Stimulated activated CD4-positive, alpha-beta T cell treated with anti-CD3 and anti-CD28 coated beads, Interleukin-4, amount 100 ng/mL, for 48 hours (primary cell): ENCODE measurements at places on chromosomes 2 and 18.

GRCh38 chr18:26706911-26707351 lies 158.6 kb downstream of the AQP4 start:
- DNase-seq = no peak

DNA sequence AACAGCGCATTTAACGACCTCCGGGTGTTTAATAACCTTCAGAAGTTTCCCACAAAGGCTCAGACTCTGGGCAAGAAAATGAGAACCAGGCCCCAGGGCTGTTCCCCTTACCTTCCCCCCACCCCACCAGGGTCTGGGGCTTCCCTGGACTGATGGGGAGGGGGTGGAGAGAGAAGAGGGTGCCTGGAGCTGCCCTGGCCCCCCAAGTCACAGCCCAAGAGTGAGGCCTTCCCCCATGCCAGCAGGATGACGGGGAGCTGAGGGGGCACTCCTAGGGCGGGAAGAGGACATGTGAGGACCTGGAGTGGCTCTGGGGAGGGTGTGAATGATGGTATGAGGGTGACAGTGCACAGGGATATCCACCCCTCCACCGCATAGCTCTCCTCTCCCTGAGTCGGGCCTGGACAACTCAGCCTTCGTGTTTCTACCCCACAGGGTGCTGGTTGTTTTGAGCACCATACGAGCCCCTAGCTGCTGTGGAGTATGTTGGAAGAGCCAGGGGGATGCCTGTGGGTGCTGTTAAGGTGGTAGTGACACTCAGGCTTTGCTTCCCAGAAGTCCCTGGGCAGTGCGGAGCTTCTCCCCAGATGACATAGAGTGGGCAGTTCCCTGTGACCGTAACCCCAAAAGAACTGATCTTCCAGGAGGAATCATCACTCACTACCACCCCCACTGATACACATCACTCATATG lies 3.9 kb downstream of the PKDCC start:
- no peak for DNase-seq

GRCh38 chr2:41711736-41712135 lies 336.1 kb upstream of the PKDCC start:
- no peak for DNase-seq

- no peak for DNase-seq
Observed at GRCh38 chr2:67070826-67071225, 326.3 kb upstream of the ETAA1 start.

DNA sequence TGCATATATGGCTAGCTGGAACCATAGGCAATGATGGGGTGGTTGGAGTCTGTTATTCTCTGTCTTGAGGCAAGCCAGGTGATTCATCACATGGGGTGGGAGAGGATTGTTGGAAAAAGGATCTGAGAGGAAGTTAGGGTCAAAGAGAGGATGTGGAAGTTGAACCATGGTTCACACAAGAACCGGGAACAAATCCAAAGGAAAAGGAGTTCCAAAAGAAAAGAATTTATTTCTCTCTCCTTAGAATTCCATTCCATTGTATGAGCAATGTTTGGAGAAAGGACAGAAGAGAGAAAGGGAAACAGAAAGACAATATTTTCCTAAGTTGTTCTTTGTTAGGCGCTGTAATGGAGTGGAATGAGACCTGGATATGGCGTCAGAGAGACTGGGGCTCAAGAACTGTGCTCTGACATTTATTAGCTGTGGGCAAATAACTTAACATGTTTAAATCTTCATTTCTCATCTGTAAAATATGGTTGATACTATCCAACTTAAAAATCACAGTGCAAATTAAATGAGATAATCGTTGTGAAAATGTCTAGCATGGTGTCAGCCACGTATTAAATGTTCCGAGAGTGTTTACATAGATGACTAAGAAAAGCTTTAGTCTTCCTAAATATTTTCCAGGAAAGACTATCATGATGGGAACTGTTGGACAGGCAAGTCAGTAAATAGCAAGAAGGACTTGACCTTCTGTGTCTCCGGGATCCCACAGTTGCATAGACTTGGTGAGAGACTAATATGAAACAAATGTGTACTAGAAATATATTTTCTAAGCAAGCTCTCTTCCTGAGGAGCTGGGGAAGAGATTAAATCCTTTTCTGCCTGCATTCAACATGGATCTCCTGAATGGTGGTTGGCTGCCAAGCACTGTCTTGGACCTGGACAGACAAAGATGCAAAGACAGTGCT lies 71.4 kb downstream of the TRIB2 start:
- DNase-seq = no peak

DNA sequence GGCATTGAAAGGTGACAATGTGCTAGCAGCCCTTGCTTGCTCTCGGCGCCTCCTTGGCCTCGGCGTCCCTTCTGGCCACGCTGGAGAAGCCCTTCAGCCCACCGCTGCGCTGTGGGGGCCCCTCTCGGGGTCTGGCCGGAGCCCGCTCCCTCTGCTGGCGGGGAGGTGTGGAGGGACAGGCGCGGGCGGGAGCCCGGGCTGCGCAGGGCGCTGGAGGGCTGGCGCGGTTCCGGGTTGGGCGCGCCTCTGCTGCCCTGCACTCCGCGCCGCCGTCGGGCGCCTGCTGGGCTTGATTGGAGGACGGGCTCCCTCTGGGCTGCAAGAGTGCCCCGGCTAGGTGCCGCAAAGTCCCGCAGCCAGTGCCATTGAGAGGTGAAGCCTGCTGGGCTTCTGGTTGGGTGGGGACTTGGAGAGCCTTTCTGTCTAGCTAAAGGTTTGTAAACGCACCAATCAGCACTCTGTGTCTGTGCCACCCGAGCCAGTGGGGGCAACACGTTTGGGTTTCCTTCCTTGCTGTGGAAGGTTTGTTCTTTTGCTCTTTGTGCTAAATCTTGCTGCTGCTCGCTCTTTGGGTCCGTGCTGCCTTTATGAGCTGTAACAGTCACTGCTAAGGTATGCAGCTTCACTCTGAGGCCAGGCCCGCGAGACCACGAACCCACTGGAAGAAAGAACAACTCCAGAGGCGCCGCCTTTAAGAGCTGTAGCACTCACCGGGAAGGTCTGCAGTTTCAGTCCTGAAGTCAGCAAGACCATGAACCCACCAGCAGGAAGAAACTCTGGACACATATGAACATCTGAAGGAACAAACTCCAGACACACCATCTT lies 14.8 kb upstream of the IMP4 start:
- DNase-seq = no peak

DNA sequence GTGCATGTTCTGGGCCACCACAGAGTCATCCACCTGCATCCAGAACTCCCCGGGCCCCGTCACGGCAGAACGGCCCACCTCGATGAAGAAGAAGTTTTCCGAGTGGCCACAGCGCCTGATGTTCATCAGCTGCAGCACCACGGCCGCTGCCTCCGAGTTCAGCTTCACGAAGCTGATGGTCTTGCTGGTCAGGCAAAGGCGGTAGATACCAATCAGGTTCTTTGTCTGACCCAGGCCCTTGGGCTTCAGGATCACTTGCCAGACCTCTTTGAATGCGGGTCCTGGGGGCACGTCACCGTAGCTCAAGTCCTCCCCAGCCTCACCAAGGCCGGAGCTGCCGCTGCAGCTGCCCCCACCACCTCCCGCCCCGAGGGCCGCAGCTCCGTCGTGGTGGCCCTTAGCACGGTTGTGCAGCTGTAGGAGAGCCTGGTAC lies 1.6 kb downstream of the IRS1 start:
- DNase-seq = no peak

- DNase-seq = no peak
Observed at GRCh38 chr2:236254674-236255073, 9.5 kb downstream of the ASB18 start.

DNA sequence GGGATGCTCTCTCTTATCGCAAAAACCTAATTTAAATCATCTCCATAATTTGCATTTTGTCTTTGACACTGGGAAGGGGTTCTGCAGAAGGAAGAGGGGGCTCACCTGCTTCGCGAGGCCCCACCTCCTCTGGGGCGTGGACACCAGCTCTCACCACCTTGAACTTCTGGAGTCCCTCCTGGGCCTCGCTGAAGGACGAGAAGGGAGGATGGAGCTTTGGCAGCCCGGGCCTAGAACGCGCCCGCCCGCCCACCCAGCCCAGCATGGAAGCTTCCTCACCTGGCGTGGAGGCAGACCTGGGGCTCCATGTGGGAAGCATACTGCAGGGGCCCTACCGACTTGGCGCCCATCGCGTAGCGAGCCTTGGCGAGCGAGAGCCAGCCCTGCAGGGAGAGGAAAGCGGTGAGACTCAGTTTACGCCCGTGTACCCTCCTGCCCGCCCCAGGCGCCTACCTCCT lies 1.1 kb upstream of the IMP4 start:
- DNase-seq = peak; percentile 26

GRCh38 chr2:204213588-204213987 lies 277.0 kb downstream of the ICOS start:
- DNase-seq = no peak

GRCh38 chr18:76972846-76973519 lies 150.6 kb downstream of the ZNF236 start:
- no peak for DNase-seq

GRCh38 chr2:229205704-229206103 lies 65.4 kb downstream of the PID1 start:
- no peak for DNase-seq

GRCh38 chr2:216700088-216700567 lies 4.8 kb upstream of the IGFBP5 start:
- no peak for DNase-seq

DNA sequence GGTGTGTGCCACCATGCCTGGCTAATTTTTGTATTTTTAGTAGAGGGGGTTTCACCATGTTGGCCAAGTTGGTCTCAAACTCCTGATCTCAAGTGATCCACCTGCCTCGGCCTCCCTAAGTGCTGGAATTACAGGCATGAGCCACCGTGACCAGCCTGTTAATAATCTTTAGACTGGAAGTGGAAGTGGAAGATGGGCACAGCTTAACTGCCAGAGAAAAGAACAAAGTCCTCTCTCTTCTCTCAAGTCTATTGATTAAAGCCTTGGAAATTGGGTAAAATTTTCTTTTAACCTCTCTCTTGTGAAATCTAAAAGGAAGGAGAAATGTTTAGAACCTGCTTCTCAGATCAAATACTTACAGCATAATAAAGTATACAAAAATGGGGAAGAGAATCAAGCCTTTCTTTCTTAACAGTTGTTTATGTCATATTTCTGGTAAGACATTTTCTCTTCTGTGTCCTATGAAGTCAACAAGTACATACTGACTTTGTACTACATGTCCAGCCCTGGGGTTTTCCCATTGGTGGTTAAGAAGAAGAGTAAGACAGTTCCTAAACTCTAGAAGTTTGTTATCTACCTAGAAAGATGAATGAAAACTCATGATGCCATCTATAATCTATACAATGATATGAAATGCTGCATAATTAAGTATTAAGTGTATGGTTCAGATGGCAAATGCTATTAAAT lies 4.6 kb downstream of the TMEM169 start:
- no peak for DNase-seq

DNA sequence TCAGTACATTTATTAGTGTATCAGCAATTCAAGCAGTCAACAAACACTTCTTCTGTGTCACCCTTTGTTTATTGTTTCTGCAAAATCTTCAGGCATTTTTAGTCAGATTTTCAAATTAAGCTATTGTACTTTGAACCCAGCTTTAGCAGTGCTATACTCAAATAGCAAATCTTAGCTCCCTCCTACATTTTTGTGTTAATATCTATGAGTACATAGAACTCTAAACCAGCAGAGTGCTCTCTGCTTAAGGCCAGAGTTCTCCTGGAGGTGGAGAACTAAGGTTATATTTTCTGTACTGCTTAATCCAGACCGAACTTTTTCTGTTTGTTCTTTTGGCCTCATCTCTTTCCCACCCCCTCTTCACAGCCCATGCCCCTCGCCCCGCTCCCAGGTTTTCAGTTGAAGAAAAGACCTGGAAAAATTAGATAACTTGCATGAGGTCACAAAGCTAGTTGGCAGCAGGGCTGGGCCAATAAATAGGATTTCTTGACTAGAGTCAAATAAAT lies 29.2 kb upstream of the SCN1A start:
- no peak for DNase-seq
